ENCODE measurements at places on chromosomes 7 and 10. TPM values are rescaled to one million over a fixed set of nuclear protein-coding genes. Genes with fewer than 3 reads are reported as not detected.

Gene DENND2A
- total RNA-seq = not detected

Gene MIOS
- total RNA-seq = 37.1 TPM

Gene GJD4
- total RNA-seq = not detected

Gene SLC13A4
- not detected for total RNA-seq

Gene HECW1
- not detected for total RNA-seq

Gene LLCFC1
- total RNA-seq = not detected

Gene SHLD2
- total RNA-seq = 36.8 TPM

Gene FBXL13
- total RNA-seq = 0.13 TPM

Gene LRRN3
- 196 TPM for total RNA-seq

Gene GIMAP8
- 22.3 TPM for total RNA-seq

Gene SLC29A3
- 3.0 TPM for total RNA-seq

- DNase-seq = peak; percentile 91
Measured at GRCh38 chr10:8054494-8055407, at the start of gene GATA3. GATA3 (plus strand) TSS chr10:8054688; CDS start chr10:8055656, 968 bp downstream.

DNA sequence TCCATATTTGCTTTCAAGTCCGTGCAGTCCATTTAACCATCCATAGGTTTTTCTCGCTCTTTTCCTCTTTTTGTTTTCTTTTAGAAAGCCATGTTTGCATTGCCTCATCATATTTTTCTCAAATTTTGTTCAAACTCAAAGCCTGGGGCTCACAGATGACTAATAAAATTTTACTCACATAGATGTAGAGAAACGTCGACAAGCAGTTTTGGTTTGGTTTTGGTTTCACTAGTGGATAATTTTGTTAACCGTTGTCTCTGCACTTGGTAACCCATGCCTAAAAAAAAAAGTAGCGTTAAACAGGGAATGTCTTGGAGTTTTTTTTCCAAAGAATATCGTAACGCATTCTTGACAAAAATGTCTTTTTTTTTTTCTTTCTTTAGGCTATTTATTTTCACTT, 344.2 kb upstream of the GALNT17 start:
- DNase-seq = no peak

- DNase-seq = no peak
Measured at GRCh38 chr10:69453795-69454194, 2.5 kb downstream of the TSPAN15 start.

DNA sequence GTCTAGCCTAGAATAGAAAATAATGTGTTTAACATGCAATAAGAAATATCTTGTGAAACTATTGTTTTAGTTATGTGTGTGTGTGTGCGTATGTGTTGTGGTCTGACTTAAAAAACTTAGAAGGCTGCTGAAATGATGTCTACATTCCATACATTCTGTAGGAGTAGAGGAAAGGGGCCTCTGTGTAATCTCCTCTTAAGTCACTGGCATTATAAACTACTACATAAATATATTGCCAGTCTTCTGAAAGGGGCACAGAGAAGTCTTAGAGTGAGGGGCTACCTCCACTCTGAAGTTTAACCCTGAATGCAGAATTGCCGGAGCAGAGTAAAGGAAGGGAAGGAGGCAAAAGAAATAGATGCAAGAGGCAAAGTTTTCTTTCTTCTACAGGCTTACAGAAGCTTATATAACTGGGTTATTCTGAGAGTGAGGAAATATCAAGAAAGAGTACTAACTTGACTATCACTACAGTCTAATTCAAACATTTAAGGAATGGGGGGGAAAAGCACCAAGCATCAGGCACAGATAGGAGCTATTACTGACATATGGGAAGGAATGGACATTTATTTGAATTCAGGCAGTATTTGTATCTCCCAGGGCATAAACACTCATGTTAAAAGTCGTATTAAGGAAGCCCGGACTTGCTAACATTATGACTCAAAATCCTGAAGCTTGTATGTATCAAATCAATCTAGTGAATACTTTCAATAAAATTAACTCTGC, 75.7 kb downstream of the DNAJC1 start:
- DNase-seq = no peak

DNA sequence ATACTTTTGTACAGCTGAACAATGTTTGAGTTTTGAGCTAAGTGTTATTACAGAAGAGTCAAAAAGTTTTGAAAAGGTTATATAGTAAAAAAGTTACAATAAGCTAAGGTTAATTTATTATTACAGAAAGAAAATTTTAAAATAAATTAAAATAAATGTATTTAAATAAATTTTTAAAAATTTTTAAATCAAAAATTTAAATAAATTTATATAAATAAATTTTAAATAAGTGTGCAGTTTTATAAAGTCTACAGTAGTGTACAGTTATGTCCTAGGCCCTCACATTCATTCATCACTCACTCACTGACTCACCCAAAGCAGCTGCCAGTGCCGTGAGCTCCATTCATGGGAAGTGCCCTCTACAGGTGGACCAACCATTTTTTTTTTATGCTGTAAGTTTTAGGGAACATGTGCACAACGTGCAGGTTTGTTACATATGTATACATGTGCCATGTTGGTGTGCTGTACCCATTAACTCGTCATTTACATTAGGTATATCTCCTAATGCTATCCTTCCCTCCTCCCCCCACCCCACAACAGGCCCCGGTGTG, 462.9 kb upstream of the ZMIZ1 start:
- DNase-seq = no peak

DNA sequence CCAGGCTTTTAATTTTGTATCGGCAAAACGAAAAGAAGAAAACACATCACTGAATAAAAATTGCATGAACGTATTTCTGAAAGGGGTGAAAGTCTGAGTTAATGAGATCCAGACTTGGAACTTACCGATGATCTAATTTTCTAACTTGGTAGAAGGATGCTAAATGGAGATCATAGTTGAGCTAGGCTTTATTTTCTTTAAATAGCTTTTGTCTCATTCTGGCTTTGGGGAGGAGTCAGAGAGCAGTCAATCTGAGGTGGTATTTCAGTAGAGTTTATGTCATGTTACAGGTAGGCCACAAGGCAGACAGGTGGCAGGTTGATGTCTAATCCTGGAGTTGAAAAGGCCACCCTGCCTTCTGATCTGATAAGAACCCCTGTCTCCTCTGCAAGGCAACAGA, 161.9 kb downstream of the KIAA1217 start:
- no peak for DNase-seq

DNA sequence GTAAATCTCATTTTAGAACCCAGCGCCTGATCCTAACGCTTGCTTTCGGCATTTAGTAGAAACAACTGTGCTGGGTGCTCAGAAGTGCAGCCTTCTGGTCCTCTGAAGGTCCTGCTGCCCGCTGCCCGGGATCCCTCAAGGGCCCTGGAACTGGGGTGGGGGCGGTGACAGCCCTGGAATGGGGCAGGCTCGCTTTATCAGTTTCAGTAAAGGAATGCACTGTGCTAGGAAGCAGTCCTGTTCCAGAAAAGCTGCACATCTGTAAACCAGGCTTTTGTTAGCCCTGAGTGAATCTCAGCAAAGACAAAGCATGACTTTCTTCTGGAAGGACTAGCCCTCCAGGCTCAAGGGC, 254.6 kb downstream of the TNS3 start:
- no peak for DNase-seq

GRCh38 chr10:22317076-22317370, 835 bp downstream of the COMMD3 start:
- no peak for DNase-seq

DNA sequence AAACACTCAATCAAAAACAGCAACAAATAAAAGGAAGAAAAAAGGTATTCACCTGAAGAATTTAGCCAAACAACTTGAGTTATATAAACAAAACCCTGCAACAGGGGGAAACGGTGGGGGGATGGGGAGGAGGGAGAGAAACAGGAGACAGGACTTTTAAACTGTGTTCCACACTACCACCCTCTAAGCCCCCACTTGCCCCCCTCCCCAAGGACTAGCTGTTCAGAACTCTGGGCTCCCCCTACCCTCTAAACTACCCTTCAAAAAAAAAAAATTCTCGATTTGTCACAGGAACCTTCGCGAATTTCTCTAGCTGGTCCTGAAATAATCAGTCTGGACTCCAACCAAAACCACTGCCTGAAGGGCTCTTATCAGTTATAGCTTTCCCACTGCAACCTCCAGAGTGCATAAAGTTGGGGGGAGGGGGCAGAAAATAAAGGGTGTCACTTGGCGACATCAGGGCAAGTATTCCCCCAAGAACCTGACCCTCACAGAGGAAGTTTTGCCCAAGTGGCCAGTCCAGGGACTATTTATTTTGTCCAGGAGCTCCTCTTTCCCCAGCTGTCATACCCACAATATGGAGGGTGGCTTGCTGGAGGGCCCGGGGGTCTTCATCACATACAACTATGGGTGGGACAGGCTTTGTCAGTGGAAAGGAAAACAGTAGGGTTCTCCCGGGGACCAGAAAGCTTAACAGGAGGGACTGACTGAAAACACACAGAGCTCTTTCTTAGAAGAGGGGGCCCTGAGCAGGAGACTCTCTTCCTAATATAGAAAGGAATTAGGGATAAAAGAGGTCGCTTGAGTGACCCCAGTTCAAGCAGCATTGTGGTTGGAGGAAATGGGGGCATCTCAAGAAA, 1.3 kb downstream of the UBE2H start:
- peak; percentile 35 for DNase-seq

GRCh38 chr10:87505366-87506111, 846 bp downstream of the MINPP1 start:
- DNase-seq = peak; percentile 58

GRCh38 chr10:4450981-4451908, 374.8 kb upstream of the AKR1E2 start:
- no peak for DNase-seq

DNA sequence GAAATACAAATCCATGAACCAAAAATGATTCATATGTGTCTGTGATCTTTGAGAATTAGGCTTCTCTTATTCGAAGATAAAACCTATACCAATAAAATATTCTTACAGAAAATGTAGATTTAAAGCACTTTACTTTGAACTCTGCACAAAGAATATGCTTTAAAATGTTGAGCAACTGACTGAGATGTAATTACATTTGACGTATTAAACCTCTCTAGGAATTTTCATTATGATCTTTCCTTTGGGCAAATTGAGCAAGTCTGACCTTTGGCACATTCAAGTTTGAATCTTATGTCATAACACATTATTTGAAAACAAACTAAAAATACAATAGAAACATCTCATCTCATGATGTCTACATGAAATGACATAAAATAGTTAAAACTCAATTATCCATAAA, 69.2 kb upstream of the AHR start:
- no peak for DNase-seq

GRCh38 chr7:142097571-142097970, 13.9 kb upstream of the MGAM2 start:
- no peak for DNase-seq

DNA sequence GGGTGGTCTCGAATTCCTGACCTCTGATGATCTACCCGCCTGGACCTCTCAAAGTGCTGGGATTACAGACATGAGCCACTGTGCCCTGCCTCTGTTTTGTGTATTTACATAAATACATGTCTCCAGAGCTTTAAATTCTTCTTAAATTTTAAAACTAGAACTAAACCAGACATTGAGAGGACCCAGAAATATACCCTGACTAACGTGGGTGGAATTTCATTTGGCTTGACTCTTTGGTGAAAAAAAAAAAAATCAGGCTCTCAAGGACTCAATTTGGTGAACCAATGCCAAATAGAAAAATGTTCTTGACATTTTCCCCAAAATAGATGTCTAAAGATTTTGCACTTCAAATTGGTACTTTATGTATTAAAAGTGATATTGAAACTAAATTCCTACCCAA, 16.6 kb upstream of the FAS start:
- no peak for DNase-seq

DNA sequence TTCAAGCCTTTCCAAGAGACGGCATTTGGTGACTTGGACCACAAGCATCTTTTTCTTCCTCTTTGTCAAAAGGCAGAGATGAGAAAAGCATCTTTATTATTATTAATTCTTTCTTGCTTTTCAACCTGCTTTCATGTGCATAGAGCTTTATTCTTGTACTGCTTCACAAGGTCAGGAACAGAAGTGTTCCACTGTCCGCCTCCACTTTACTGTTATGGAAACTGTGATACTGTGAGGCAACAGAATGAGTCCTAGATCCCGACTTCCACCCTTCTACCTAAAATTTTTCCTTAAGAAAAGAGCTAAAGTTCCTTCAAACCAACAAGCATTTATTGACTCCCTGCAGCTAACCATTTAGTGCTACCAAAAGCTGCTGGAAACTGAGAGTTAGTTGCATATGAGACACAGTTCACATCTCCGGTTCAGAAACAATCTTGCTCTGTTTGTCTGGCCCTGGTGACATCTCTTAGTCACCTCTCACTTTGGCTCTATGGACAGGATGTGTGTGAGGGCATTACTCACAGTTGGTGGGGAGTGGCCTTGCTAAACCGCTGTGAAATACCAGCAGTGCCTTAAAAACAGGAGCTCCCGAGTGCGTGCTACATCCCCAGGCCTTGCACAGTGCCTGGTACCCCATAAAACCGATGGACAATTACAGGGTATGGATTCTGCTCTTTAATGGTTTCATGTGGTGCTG, 77.1 kb upstream of the TRIL start:
- DNase-seq = peak; percentile 19

GRCh38 chr7:155299535-155300202, 2.0 kb downstream of the INSIG1 start:
- DNase-seq = peak; percentile 56

DNA sequence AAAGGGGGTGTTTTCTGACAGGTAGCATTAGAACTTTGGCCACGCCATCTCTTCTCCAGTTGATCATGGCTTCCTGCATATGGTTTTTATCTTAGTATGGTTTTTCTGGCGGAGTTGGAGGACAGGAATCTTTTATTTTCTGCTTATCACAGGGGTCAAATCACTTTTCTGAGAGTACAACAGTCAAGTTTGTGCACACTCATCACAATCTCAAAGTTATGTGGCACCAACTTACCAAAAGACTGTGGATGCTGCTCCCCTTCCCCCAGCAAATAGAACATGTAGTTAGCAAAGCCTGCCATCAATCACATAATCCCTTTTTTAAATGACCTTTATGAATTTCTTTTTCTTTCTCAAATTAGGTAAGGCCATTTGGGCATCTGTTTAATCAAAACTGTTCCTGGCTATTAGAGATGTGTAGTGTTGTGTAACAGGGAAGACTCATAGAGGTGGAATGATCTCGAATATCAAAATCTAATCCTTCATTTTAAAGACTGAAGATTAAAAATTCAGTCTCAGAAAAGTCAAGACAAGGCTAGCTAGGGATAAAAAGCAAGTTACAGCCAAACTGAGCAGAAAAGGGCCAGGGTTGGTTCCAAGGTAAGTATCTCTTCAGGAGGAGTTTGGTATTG, 3.8 kb upstream of the CH25H start:
- no peak for DNase-seq

DNA sequence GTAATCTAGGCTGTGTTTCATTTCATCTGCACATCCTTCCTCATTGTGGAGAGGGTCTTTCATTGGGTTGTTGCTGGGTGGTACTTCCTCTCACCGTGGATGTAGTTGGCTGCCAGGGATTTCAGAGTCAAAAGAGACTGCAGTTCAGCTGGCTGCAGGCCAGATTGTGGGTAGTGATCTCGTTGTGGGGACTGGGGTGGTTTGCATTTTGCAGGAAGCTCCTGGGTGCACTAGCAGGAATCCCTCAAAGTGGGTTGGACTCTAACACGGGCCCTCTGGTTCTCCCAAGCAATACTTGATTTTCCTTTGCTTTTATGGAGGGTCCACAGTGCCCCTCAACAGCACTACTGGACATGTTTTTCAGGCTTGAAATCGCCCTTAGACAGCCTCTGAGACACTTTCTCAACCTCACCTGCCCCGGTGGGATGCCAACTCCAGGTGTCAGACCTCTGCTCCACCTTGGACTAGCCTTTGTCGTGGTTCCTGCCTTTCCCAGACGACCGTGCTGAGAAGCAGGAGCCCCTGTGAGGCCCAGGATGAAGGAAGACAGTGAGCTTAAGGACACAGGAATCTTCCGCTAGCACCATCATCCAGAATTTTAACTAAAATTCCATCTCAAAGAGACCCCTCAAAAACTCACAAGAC, 23.9 kb upstream of the ZNF273 start:
- DNase-seq = no peak

All from activated CD8-positive, alpha-beta T cell treated with anti-CD3 and anti-CD28 coated beads, Interleukin-2, amount 10 ng/mL, durations not matched to agents 7 days and 5 days (primary cell).